Femur (tissue), 1 donor: ENCODE measurements at places on chromosomes 7 and 10.

DNA sequence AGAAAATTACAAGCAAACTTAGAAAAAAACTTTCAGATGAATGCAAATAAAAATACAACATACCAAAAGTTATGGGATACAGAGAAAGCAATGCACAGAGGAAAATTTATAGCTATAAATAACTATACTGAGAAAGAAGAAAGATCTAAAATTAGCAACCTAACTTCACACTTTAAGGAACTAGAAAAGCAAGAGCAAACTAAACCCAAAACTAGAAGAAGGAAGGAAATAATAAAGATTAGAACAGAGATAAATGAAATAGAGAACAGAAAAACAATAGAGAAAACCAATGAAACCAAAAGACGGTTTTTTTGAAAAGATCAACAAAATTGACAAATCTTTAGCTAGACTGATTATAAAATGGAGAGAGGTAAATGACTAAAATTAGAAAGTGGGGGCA, 9.6 kb upstream of the STRA8 start:
- no peak for DNase-seq

DNA sequence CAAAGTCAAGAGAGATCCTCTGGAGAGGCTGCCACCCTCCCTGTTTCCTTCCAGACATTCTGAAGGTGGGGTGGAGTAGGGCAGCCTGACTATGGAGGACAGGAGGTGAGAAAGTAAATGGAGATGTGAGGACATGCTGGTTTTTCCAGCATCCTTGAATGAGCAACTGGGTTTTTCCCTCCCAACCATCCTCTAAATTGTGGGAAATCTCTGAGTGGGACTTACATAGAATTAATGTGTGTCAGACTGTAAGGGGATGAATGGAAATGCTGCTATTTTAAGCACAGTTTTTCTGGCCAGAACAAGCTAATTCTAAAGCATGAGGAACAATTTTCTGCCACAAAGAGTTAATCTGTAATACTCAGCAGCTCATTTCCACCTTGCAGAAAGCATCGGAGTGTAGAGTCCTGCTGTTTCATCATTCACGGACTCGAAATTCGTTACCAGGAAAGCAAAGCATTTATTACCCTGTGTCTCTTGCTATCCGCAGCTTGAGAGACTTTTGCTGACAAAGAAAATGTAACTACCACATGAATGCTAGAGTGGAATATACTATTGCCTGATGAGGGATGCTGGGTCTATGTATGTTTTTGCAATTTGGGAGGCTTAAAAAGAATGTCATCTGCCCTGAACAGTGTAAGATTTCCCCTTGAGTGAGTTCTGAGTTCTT, 213.0 kb downstream of the CELF2 start:
- DNase-seq = no peak

DNA sequence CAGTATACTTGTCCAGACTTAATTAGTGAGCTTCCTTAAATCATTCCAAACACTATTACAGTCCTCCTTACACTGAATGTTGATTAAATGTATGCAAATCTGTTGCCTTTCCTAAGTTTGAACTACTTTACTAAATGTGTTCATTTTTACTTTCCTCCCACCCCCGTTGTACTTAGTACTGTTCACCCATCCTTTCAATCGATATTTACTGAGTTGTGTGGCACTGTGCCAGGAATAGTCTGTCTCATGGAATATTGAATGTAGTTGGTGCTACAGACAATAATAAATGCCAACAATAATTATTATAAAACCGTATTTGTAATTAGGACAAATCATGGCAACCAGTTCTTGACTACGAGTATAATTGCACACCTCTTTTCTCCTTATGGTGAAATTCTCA, 335.7 kb downstream of the GPR37 start:
- no peak for DNase-seq

GRCh38 chr7:102874966-102875365, 37.8 kb upstream of the LRRC17 start:
- no peak for DNase-seq

DNA sequence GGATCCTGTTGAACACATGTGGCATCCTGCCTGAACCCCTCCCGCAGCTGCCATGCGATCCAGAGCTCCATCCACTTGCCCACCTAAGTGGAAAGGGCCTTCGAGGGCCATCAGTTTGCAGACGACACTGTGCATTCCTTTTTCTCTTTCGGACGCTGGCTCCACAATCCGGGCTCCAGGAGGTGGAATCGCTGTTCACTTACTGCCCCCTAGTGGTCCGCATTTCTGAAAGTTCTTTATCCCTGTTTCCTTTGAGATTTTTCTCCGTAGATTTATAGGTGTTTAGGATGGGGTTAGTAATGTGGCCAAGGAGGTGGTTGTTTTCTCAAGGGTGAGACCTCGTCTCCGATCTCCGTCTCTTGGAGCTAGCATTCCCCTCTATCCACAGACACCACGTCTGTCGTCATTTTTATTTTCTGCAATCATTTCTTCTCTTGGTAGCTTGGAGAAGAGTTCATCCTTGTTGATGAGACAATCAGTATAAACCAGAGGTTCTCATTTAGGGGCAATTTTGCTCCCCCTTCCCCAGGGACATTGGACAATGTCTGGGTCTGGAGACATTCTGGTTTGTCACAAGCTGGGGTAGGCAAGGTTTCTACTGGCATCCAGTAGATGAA, 204.6 kb downstream of the ARHGAP21 start:
- DNase-seq = peak; percentile 66

GRCh38 chr10:60351191-60351853, 38.4 kb downstream of the ANK3 start:
- DNase-seq = no peak

- no peak for DNase-seq
Observed at GRCh38 chr7:154987571-154987970, 15.4 kb downstream of the PAXIP1 start.

GRCh38 chr10:63633677-63634487, 112.7 kb downstream of the REEP3 start:
- DNase-seq = no peak

GRCh38 chr10:5585517-5586206, 60.9 kb downstream of the CALML3 start:
- no peak for DNase-seq

DNA sequence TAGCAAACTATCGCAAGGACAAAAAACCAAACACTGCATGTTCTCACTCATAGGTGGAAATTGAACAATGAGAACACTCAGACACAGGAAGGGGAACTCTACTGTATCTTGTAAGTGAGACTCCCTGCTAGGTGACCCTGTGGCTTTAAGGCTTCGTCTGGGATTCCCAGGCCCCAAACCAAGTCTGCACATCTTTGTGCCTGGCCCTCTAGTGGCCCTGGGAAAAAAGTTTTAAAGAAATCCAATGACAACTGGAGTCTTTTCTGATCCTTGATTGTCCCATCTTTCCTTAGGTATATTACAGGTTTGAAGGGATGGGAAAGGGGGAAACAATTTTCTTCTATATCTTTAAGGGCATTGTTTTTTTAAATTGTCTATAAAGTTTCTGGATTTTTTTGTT, 10.6 kb upstream of the LIPM start:
- no peak for DNase-seq
